Activated naive CD8-positive, alpha-beta T cell treated with anti-CD3 and anti-CD28 coated beads, Interleukin-2, amount 10 ng/mL, durations not matched to agents 7 days and 5 days (primary cell): ENCODE measurements at places on chromosomes 6 and 20.

- no peak for DNase-seq
These were observed 48.8 kb downstream of the PRR18 start for GRCh38 chr6:166259296-166259977.

DNA sequence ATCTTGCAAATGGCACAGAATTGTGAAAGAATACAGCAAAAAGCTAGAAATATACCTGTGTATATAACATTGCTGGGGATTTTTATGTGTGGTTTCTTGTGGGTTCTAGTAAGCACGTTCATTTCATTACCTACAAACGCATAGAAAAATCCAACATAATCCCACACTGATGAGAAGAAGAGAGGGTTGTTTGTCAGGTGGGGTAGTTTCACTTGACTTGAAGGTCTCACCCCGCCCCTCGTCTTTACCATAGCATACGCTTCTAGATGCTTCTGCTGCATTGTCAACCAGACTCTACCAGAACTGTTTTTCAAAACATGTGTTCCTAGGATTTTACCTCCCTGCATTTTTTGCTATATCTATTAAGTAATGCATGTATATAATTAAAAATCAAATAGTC is 284.1 kb upstream of the TAB2 start:
- no peak for DNase-seq

DNA sequence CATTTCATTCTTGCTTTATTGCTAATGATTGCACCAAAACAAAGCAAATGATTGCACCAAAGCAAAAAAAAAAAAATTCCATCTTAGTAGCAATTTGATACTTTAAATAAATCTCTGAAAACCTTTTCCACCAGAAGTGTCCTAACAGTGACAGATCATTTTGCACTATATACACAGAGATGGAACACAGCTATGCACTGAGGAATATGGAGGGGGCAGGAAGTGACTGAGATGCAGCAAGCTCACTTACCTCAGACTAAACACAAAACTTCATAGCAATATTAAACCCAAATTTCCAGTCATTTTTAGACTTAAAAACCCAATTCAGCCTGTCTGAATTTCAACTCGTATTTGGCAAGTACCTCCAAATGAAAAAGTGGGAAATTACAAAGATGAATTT is 41.2 kb downstream of the HIVEP2 start:
- DNase-seq, result no peak

DNA sequence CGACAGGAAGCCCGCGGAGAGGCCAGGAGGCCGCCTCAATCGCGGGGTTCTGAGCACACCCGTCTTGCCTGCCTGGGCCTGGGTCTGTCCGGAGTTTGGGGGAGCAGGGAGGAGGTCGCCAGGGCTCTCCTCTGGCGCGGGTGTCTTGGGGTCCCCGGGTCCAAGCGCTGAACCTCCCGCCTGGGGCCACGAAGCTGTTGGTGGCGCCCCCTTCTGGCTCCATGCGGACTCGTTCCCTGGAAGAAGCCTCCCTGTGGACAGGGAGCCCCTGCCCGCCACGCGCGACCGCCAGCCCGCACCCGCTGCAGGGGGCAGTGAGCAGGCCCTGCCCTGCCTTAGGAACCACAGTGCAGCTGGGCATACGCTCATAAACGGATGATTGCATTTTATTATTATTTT is 44.7 kb downstream of the MCUR1 start:
- no peak for DNase-seq

- DNase-seq, result peak; percentile 55
These were observed 43.6 kb upstream of the IER3 start for GRCh38 chr6:30787954-30788353.

DNA sequence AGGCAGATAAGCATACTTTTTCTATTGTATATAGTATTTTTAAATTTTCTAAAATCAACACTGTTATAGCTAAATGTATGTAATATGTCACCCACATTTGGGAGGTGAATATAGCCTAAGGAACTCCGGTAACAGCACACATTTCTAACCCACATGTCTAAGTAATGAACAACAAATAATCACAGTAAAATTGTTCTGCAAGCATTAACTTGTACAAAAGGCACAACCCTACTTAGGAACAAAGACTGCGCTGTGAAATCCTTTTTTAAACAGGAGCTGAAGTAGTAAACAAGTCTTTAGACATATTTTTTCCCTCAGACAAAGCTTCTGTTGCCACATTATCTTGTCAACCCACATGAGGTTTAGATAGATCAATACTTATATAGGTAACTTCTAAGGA is 872.4 kb upstream of the SLC35B3 start:
- DNase-seq, result no peak

GRCh38 chr20:45589725-45590124 is 10.6 kb upstream of the WFDC8 start:
- DNase-seq, result no peak

- DNase-seq, result no peak
These were observed 41.5 kb downstream of the MAN1A1 start for GRCh38 chr6:119308048-119308570.

DNA sequence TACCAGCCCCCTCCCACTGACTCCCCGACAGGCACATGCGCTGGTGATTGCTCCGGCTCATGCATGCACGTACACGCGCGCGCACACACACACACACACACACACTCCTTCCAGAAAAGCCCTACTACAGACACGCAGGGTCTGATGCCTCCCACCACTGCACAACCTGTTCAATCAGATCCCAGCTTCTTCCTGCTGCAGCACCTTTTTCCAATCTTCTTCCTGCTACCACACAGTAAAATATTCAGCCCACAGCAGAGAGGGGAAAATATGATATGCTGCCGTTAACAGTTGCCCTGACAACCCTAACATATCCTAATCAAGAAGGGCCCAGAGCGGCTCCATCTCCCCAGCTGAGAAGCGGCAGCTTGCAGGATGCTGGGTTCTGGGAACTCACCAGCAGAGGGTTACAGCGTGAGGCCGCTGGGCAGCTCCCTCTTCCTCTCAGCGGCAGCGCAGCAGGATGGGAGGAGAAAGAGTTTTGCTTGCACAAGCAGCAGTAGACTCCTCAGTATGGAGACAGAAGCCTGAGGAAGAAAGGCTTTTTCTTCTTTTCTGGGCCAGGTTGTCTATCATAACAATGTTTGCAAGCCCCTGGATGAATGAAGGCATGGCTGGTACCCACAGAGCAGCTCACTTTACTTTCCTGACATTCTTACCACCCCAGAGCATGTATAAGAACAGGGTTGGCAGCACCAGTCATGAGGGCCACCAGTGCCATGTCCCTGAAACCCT is 23.9 kb downstream of the MAP7 start:
- DNase-seq, result peak; percentile 57

- no peak for DNase-seq
These were observed 79.7 kb downstream of the MMS22L start for GRCh38 chr6:97203343-97203742.

DNA sequence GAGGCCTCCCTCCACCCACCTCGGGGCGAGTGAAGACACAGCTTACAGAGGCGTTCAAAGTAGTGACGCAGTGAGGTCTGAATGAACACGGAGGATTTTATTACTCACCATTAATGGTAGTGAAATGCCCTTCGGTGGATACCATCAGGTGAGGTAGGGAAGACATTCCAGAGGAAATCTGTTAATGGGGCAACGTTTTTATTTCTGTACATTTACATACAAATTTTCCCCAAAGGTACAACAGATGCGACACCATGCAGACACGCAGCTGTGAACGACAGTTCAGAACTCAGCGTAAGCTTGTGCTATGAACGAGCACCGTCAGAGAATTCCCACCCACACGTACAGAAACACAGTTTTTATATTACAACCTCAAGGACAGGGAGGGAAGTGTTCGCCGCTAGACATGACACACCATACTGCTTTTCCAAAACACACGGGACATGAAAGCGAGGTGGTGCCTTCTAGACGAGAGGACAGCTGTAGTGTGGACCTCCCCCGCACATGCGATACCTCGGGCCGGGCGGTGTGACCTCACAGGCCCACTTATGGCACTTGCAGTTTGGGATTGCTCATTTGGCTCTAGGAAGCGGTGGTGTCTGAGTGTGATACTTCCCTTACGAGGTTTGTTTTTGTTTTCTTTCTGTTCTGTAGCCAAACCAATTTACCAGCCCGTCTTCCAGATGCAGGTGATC is 10.7 kb downstream of the PSMG4 start:
- DNase-seq, result no peak

- no peak for DNase-seq
These were observed 517.5 kb downstream of the TFAP2B start for GRCh38 chr6:51336185-51336584.

DNA sequence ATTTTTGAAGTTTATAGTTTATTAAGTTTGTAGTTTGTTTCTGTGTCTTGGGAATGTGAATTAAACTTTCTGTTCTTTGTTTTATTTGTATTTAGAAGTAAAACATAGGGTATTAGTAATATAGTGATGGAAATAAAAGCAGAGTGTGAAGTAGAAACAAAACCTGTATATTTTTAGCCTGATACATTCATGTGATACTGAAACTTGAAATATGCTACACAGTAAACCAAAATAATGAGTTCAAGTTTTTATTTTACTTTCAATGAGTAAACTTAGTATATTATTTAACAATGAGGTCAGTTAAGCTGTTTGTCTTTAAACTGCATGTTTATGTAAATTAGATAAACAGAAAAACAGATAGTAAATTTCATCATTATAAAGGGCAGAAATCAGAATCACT is 1592.6 kb downstream of the GRIK2 start:
- DNase-seq, result no peak

GRCh38 chr6:37095997-37096396 is 74.0 kb upstream of the PIM1 start:
- DNase-seq, result no peak

DNA sequence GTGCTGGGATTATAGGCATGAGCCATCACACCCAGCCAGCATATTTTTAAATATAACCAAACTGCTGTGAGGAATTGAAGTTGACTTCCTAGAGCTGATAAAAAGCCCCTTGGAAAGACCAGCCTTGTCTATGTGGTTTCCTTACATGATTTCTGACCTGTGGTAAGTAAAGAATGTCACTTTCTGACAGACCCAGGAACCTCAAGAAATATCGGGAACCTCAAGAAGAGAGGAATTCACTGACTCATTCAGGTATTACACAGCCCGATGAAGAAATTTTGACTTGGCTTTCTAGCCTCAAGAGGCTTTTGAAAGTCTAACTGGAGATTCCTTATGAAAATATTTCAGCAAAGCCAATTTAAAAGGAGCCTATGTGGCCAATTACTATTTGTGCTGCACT is 71.8 kb downstream of the FOXF2 start:
- no peak for DNase-seq

DNA sequence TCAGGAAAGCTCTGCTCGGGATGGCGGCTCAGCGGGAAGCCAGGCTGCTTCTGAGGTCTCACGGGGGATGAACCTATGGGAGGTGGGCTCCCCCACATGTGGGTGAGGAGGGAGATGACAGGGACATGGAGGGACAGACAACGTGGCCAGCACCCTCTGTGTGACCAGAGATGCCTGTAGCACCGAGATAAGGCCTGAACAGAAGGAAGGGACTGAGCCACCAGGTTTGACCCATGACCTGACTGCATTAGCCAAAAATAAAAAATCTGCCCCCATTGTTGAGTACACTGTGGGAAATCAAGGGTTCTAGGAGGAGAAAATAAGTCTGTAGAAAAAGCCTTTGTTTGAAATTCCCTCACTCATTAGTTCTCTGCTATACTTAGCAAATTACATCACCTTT is 105.7 kb downstream of the RNASET2 start:
- DNase-seq, result no peak

DNA sequence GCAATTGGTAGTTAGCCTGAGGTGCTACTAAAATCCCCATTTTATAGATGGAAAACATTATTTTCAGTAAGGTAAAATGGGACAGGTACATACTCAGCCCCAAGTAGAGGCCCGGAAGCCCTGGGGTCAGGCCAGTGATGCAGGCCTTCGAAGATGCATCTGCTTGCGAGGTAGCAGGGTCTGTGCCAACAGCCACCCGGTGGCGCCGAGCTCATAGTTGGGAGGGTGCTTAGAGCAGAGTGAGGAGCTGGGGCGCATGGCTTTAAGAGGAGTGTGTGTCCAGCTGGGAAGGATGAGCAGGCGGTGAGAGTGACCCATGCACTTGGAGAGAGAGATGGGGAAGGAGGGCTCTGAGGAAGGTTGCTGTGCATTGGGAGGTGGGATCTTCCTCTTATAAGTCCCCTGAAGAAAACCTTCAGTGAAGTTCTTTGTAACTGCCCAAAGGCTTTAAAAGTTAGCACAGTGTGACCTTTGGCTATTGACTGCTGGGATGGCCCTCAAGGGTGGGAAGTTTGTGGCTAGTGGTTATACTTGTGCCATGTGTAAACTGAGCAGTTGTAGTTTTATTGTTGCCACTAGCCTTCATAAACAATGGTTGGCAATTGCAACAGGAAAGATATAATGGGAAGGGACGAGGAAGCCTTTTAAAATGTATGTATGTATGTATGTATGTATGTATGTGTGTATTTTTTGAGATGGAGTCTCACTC is 71.1 kb downstream of the TOX2 start:
- DNase-seq, result no peak

DNA sequence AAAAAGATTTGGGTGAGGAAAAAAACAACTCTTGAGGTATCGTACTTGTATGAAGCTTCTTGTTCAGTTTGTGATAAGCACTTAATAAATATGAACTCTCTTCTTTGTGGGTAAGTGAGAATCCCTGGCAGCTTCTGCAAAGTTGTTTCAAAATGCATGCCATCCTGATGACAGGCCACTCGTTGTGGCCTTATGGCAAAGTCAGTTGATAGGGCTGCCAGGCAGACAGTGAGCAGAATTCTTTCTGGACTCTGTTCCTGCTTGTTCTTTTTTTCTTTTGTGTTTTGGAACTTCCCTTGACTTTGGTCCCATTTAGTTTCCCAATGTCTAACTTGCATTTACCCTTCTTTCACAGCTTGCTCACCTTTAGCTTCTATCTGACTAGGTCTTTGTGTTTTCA is 983.5 kb upstream of the FLRT3 start:
- DNase-seq, result no peak

DNA sequence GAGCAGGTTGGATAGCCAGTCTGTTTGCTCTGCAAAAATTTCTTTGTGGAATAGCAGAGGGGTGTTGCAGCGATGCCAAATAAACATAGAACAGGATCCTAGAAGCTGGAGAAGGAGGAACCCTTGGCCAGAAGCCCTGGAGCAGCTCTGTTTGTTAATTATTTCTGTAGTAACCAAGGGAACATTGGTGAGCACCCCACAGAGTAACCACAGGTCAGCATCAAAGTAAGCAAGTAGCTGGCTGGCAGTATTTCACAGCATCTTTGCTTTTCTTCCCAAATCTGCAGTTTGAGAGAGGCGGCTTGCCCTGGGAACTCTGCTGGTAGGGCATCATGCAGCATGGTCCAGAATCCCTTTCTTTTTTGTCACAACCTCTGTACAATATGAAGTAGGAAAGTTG is 12.7 kb upstream of the APMAP start:
- DNase-seq, result no peak

GRCh38 chr20:14055127-14055742 is 59.9 kb downstream of the MACROD2 start:
- DNase-seq, result no peak

- no peak for DNase-seq
These were observed 1.7 kb downstream of the MUCL3 start for GRCh38 chr6:30942338-30943060.
